Left ventricle myocardium inferior (tissue), 1 donor: ENCODE measurements at places on chromosomes 4 and X. TPM values are rescaled to one million over a fixed set of nuclear protein-coding genes. Genes with fewer than 3 reads are reported as not detected.

GRCh38 chr4:54712206-54712605 lies 54.4 kb downstream of the KIT start:
- peaks cover 5% of the 10 kb centered on the region for H3K27me3 ChIP-seq
- no peaks in the 10 kb centered on the region for H3K36me3 ChIP-seq
- no peaks in the 10 kb centered on the region for H3K4me1 ChIP-seq
- H3K27ac ChIP-seq, result no peak overlapping the region

- H3K4me3 ChIP-seq, result no peak overlapping the region
- no peak for DNase-seq
Measured at GRCh38 chrX:121150217-121150616, 102.8 kb downstream of the GLUD2 start.

DNA sequence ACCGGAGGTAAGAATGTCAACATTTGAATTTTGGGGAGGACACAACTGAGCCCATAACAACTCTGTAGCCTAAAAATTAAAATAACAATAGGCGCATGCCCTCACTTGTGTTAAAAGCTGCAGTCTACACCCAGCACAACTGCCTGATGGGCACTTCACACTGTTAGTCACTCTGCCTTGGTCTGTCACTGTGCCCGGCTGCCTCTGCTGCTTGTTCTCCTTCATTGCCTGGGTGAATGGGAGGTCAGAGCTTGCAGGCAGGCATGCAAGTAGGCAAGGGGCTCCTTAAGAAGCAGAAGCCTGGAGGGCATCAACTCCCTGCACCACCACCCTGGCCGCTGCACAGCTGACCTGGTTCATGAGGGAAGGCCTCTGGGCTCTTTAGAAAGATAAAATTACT lies 374.8 kb downstream of the MID1IP1 start:
- H3K4me3 ChIP-seq, result no peak overlapping the region
- H3K27me3 ChIP-seq, result no peaks in the 10 kb centered on the region
- H3K4me1 ChIP-seq, result no peaks in the 10 kb centered on the region
- no peak for DNase-seq

The ADAM29 gene
- not detected for total RNA-seq
